ENCODE measurements at places on chromosomes 11 and 22.
A peak's percentile ranks its signal among the peaks of the same experiment; 100 is the strongest.

- DNase-seq, result no peak
Observed at GRCh38 chr22:41556561-41556960, 4.2 kb upstream of the CSDC2 start.

DNA sequence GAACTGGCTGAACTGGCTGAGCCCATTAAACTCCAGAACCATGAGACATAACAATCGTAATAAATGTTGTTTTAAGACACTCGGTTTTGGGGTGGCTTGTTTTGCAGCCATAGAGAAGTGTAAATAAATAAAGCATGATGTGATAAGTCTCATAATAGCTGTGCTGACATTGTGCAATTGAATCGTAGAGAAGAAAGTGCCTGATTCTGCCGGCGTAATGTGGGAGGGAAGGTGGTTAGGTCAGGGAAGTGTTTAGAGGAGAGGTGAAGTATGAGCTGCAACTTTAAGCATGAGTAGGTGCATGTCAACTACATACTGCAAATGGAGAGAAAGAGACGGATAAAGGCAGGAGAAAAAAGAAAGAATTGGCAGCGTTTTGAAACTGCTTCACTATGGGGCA is 217.1 kb downstream of the BLID start:
- no peak for DNase-seq

DNA sequence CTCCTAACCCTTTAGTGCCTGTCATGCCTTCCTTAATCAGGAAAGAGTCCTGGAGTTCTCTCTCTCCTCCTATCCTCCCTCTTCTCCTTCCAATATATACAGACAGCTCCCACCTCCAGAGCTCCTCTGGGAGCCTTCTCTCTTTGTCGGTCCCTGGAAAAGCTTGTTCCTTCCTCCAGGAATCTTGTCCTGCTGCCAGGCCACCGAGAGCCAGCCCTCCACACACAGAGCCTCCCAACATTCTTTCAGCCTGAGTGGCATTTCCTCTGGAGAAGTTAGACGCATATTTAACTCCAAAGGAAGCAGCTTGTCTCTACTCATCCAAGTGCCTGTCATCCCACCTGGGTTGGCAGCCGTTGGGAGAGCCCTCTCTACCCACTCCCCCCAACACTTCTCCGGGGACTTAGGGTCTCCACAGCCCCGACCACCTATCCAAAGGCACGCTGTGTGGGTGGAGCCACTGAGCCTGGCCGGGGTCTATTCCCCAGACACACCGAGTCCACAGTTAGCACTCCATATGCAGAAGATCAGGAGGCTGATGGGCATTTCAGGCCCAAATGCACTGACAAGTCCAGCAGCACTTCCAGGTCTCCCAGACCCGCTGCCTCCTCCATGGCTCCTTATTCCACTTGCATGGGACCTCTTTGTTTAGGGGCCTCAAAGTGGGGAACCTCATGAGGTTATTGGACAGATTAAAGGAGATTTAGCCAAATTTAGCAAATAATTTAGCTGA is 31.1 kb downstream of the DKK3 start:
- DNase-seq, result no peak

DNA sequence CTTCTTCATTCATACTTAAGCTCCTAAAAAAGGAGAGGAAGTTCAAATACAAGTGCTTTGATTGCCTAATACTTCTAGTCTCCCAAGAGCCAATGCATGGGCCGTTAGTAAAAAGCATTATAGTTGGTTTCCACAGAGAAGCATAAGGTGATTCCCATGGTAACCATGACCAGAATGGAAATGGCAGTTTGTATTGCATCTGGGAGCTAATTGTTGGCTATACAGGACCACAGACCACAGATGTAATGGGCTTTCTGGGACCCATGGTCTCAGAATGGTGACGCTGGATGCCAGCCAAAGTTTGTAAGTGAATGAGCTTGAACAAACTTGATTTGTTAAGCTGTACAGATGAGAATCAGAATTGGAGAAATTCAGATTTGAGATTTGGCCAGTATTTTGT is 333.9 kb upstream of the C11orf87 start:
- no peak for DNase-seq

DNA sequence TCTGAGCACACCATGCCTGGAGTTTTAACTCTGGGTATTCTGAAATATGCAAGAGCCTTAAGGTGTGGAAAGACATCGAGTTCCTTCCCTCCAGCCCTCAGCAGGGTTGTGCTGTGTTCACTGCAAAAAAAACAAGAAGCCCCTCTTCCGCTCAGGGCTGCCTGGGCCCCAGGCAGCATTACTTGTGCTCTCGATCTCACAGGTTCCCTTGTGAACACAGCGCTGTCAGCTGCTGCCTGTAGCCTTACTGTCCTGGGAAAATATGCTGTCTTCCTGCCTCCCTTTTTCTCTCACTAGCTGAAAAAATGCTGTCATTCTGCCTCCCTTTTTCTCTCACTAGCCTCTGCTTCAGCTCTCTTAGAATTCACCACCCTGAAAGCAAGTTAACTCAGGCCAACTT is 15.7 kb upstream of the TENM4 start:
- no peak for DNase-seq

DNA sequence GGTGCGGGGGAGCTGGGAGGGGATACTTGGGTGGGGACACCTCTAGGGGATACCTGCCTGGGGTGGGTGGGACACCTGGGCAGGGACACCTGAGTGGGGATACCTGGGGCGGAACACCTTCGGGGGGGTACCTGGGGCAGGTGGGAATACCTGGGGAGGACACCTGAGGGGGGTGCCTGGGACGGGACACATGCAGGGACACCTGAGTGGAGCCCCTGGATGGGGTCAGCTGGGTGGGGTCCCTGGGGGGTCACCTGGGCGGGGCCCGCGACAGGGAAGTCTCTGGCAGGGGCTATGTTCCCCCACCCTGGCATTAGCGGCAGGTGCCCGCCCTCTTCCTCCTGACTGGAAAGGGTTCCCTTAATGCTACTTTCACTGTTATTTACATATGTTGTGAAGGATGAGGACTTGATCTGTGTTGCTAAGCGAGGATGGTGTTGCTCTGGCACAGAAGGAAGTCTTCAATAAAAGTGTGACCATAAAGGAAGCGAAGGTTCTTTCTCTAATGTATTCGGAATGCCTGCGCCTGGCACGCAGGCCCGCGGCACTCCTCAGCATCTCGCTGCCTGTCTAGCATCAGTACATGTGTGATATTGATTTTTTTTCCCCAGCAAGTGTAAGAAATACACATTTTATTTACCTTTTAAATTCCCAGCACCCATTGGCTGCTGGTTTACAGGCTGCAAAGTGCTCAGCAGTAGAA is 801.7 kb downstream of the BRD1 start:
- no peak for DNase-seq

GRCh38 chr22:26545385-26545784 is 33.1 kb upstream of the TFIP11 start:
- no peak for DNase-seq

- no peak for DNase-seq
Observed at GRCh38 chr22:44410451-44410991, 87.5 kb downstream of the RTL6 start.

GRCh38 chr11:57161351-57161750 is 20.4 kb upstream of the LRRC55 start:
- no peak for DNase-seq

GRCh38 chr11:95138448-95138847 is 48.8 kb downstream of the ENDOD1 start:
- no peak for DNase-seq

DNA sequence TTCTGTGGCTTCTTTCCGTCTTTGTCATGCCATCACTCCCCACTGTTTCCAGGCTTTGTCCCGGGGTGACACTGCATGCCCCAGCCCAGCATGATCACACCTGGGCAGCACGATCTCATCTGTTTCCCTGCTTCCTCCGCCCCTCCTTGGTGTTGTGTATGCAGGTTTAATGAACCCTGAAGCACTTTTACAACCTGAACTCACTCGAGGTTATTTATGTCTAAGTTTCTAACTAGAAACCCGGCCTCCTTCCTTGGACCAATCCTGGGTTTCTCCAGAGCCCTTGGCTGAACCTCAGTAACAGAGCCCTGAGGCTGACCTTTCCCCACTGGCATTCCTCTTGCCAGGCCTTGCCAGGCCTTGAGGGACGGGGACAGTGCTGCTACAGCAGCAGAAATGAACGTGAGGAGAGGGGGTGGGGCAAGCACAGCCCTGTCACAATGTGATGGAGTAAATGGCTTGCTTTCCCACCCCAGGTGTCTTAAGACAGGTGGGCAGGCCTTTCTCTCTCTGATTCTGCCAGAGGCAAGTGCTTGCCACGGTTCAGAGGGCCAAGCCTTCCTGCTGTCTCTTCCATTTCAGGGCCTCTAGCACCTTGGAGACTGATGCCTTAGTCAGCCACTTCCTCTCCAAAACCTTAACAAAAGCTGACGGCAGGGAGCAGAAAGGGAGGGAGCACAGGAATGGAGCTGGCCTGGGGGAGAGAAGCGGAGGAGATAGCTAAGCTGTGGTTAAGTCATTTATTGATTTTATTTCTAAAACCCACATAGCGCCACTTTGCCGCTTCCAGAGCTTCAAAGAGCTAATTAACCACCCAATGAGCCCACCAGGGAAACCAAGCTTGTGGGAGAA is 3.1 kb upstream of the PYGM start:
- no peak for DNase-seq

- no peak for DNase-seq
Observed at GRCh38 chr22:25139062-25139461, 60.6 kb upstream of the CRYBB3 start.

- DNase-seq, result no peak
Observed at GRCh38 chr22:39727541-39727940, 157.0 kb downstream of the CACNA1I start.

- DNase-seq, result no peak
Observed at GRCh38 chr11:110903830-110904229, 191.6 kb upstream of the ARHGAP20 start.

GRCh38 chr11:33324302-33324985 is 67.3 kb downstream of the HIPK3 start:
- no peak for DNase-seq

DNA sequence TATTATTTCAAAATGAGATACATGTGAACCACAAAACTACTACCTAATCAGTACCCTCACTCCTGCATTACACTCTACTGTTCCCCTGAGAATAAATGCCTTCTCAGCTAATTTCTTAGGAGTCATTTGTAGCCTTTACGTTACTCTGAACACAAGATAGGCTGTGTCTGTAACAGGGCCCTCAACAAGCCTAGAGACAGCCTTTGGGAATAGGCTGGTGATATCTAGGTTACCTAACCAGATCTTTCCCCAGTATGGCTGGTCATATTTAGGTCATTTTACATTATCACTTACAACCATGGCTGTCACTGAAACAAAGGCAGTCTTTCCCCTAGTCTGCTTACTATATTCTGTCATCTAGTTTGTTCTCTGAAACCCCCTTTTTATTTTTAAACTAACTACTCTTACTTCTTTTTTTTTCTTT is 14.2 kb downstream of the ATM start:
- no peak for DNase-seq

DNA sequence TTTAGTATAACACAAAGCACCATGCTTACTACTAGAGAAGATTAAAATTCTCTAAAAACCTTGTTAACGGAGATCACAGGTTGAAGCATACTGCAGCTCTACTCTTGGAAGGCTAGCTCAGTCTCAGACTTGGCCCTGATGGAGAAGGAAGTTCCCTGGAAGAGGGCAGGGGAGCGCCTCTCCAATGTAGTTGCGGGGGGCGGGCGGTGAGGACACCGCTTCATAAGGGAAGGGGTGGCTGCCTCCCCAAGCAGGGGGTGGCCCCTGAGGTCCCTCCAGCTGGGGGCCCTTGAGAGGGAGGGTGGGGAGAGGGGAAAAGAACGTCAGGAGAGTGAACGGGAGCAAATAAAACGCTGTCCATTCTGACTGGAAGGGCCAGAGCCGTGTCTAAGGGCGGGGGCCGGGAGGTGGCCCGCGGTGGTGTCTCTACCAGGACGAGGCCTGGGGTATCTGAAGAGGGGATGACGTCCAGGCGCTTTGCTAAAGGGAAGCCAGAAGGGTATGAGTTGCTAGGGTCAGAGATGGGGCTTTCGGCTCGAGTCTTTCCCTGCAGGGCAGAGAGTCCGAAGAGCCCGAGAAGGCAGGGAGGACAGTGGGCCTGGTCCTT is 553 bp upstream of the USP47 start:
- DNase-seq, result peak; percentile 53

DNA sequence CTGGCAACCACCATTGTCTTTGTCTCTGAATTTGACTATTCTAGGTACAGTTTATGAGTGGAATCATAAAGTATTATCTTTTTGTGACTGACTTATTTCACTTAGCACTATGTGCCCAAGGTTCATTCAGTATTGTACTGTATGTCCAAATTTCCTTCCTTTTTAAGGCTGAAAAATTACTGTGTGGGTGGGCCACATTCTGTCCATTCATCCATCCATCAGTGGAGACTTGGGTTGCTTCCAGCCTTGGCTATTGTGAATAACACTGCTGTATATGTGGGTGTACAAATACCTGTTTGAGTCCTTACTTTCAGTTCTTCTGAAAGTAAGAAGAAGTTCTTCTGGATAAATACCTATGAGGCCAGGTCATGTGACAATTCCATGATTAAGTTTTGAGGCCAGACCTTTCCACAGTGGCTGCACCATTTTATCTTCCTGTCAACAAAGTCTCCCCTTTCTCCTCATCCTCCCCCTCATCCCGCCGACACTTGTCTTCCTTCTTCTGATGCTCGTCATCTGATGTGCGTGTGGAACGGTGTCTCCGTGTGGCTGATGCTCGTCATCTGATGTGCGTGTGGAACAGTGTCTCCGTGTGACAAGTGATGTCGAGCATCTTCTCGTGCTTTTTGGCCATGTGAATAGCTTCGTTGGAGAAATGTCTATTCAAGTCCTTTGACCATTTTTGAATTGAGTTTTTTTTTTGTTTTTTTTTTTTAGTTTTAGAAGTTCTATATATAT is 49.5 kb downstream of the SBF1 start:
- DNase-seq, result no peak

DNA sequence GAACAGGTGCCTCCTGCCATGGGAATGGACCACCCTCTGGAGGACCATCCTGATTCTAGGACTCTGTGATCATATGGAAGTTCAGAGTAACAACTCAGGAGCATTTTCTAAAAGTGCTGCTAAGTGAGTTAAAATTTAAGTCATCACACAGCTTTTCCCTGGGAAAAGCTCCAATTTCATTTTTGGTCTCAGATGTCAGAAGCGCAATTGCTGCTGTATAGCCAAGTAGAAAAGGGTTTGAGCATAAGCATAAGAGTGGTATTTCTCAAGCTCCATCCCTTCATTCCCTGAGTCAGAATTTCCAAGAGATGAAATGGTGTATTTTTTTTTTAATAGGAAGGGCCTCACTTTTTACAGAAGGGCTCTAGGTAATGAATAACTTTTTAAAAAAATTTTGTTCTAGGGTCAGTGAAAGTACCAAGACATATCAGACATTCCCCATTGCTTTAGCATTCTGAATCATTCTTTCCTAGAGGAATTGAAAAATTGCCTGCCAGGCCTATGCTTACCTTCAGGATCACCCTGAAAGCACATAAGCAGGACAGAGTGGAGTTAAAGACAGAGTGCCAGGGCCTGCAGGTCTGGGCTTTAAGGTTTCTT is 564.5 kb upstream of the ISX start:
- DNase-seq, result no peak

Measured in NCI-H774 (cell line).